ENCODE measurements at places on chromosomes 16 and 17.

DNA sequence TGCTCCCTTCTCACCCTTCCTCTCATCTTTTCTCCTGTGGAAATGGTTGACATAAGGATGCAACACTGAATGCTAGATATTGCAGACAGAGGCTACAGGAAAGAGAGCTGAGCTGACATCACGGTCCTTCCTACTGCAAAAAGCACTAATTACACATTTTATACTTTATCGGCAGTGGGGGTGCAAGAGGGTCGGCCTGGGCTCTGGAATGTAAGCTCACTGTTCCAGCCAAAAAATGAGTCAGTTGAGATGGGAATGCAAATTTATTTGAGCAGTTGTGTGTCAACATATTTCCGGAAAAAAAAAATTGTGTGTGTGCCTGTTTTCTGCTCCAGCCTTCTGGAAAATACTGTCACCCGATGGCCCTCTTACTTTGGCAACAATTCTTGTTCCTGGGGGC is 14.1 kb upstream of the MRTFB start:
- no peak for DNase-seq

GRCh38 chr17:75975757-75976174 is 3.2 kb downstream of the ACOX1 start:
- DNase-seq: no peak

- DNase-seq: no peak
Measured at GRCh38 chr17:28425206-28425605, 19.2 kb upstream of the SLC46A1 start.

DNA sequence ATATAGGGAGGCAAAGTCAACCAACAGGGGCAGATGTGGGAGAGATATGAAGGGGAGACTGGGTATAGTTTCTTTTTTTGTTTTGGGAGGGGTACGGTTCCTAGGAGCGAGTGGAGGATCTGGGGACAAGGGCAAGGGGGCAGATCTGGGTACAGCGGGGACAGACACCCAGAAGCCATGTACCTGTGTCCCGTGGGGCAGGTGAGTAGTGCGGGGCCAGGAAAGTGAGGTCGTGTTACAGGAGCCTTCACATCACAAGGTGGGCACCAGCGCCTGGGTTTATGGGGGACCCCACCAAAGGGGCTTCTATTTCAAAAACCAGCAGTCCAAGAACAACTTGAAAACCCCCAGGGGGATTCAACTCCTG is 11.5 kb downstream of the LITAF start:
- no peak for DNase-seq

DNA sequence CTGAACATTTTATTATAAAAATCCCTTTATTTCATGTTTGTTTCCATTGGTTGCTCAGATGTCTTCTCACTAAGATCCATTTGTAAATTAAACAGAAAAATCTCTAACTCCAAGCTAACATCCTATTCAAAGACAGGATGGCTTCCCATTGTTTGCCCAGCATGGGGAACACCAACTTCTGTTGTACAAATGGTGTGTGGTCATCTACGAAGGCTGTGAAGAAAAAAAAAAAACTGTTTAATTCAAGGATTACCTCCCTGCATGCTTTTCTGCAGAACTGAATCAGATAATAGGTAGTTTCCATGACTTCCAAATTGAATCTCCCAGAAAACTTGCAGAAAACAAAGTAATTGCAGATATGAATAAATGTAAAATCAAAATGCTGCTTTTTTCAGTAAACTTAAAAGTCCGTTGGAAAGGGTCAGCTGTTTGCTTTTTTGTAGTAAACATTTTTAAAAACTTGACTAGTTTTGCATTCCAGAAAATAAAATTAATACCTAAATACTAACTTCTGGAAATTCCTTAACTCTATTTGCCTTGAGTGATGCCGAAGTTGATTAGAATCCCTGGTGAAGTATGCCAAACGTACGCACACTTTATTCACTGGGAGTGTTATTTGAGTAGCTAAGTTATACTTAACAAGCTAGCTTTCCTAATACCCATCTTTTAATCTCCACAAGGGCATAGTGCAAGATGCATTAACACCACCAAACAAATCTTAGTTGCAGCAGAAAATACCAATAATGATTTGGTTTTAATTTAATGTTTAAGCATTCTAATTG is 7.7 kb downstream of the SALL1 start:
- no peak for DNase-seq

DNA sequence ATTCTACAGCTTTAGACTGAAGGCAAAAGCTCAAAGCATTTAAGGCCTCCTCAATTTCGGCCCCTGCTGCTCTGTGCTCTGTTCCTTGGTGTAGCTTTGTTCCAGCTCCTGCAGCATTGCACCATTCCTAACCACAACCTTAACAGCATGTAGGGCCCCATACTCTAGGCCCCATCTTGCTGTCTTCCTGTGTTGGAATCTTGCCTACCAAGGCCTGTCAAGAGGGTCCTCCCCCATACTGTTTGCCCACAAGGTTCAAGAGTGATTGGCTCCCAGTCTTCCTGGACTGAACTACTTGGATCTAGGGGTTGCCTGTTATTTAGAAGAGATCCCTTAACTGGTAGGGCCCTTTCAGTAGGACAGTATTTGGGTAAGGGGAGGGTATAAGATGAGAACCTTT is 26.8 kb downstream of the TRPV2 start:
- DNase-seq: no peak

DNA sequence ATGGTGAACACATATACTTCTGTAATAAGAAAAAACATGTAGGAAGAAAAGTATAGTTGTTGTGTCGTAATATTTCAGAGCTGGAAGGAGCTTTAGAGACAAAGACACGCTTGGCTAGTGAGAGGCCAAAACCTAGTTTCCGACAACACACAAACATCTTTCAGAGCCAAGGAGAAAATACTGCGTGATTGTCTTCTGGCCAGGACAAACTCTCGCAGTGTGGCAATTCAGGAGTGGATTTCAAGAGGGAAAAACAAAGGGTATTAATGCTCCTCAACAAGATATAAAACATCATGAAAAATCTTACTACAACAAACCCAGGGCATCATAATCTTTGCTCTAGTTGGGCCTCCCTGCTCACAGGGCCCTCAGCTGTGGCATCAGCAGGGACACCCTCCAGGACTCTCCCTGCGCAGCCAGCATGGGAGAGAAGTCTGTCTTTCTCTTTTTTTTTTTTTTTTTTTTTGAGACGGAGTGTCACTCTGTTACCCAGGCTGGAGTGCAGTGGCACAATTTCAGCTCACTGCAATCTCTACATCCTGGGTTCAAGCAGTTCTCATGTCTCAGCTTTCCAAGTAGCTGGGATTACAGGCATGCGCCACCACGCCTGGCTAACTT is 66.4 kb downstream of the CYB5B start:
- DNase-seq: no peak

- no peak for DNase-seq
Measured at GRCh38 chr17:17467720-17468119, 9.1 kb upstream of the MED9 start.

- DNase-seq: no peak
Measured at GRCh38 chr17:9286434-9286833, 265.1 kb downstream of the NTN1 start.

DNA sequence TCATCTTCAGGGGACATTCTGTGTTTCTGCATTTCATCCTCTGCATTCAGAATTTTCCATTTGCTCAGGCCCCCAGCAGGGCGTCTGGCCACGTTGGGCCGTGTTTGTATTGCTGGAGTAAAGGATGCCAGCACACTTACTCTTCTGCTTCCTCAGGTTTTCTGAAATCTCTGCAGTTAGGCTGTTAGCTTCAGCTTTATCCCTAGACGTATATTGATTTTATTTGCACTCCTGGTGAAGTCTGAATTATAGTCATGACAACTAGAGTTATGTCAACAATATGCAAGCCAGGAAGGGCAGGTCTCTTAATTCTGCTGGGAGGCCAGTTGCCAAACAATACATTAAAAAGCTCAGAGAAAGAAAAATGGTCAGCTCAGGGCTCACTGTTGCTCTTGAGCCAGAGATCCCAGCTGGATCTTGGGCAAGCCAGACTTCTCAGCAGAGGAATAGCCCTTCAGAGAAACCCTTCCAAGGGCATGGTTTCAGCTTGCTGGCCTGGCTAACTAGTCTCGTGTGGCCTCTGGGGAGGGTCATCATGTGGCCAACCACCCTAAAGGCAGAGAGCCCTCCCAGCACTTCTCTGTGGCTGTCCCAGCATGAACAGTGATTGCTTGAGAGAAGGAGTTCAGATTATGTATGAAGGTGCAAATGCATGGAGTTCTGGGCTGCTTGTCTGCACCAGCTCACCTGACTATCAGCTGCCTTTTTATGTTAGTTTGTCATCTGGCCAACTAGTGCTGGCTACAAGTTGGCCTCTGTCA is 110.2 kb upstream of the CACNG5 start:
- peak; percentile 51 for DNase-seq
